ENCODE measurements at places on chromosomes 5 and 9.

GRCh38 chr9:113386571-113387393 is 10.0 kb upstream of the HDHD3 start:
- DNase-seq = no peak

DNA sequence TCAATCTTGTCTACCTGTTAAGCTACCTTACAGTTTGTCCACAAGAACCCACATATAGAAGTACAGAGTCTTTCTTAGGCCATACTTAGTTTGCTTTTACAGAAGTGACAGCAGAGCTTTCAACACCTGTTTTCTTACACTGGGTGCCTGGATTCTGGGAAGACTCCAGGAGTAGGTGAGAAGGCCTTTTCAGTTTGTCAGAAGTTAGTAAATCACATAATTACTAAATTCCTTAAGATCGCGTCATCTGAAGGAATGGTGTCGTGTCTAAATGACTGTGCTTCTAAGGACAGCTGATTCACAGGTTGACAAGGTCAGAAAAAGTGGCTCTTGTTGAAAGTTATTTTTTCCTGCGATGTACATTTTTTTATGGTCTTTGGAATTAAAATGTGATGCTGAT is 97.0 kb upstream of the FAM120A start:
- DNase-seq = no peak

GRCh38 chr5:158714049-158714643 is 385.6 kb downstream of the EBF1 start:
- DNase-seq = no peak

GRCh38 chr5:75668977-75669689 is 48.1 kb downstream of the POC5 start:
- peak; percentile 90 for DNase-seq

DNA sequence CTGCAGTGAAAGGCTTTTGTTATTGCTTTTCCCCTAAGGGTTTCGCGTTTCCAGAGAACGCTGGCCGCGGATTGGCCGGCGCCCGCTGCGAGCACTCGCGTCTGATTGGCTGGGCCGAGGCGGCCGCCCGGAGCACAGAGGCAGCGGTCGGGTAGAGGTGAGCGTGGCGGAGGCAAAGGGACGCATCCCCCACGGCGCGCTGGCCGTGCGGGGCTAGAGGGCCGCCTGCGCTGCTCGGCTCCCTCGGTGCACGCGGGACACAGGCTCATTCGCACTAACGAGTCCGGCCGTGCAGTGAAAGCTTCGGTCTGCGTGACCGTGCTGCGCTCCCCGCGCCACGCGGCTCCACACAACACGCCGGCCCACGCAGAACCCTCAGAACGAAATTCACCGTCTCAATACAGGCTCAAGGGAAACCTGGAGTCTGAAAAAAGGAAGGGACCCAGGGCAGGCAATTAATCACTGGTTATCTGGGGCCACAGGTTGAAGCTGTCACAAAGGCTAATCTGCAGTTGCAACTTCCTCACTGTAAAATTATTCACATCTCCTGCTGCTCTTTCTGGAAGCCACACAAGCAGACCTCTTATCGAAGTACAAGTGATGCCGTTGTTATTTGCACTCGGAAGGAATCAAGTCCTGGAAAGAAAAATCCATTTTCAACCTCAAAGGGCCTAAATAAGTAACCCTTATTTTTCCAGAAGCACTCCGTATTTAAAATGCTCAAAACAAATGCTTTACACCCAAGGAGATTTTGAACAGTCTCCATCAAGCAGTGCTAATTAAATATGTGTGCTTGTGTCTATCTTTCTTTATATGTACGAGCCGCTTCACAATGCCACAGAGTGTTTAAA is 94.6 kb downstream of the ZNF608 start:
- DNase-seq = peak; percentile 43

DNA sequence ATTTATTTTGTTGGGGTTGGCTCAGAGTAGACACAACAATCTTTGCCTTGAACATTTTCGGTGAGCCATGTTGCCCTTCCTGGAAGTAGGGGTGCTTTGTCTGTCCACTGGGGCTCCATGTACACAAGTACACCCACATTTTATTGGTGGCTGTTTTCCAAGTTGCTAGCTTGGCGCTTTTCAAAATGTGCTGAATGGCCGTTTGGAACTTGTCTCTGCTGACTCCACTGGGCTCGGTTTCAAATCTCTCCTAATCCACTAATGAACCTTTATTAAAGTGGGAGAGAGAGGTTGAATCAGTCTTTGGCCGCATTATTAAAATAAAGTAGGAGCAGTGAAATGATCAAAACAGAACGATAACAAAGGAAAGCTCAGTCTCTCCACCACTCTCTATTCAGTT is 64.6 kb upstream of the TAF11L2 start:
- DNase-seq = no peak

DNA sequence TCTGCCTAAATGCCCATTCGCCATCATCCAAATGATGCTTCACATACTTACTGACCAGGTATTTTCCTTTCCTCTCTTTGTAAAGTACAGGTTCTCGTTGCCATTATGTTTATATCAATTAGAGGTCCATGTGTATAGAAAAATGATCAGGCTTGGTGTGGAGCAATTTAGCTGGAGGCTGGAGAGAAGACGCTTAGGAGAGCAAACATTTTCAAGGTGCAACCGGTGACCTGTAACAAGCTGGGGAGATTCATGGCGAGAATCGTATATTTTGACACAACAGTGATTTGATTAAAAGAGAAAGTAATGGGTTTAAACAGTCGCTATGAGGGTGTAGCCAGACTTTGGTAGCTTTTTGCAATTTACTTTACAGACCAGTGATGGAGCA is 170.9 kb upstream of the TBCA start:
- DNase-seq = no peak

DNA sequence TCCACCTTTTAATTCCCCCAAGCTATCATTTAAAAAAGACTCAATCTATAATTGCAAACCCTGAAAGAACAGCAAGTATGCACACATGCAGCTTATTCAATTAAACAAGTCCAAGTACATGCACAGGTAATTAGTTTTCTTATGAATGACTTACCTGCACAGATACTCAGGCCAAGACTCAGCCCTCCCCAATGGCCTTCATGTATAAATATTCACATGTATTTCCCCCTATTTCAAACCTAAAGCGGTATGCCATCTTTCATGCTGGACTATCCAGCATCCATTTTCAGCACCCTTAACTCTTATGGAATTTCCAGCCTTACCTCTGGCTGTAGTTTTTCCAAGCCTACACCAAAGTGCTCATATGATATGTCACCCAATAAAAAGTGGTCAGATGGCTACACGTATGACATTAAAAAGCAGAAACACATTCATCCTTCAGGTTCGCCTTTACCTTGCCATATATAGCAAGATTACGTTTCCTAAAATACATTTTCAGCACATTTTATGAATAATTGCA is 205.5 kb downstream of the MEF2C start:
- no peak for DNase-seq
